Epithelial cell of proximal tubule (primary cell): ENCODE measurements at places on chromosomes 12 and 14. TPM values are rescaled to one million over a fixed set of nuclear protein-coding genes. Genes with fewer than 3 reads are reported as not detected.

DNA sequence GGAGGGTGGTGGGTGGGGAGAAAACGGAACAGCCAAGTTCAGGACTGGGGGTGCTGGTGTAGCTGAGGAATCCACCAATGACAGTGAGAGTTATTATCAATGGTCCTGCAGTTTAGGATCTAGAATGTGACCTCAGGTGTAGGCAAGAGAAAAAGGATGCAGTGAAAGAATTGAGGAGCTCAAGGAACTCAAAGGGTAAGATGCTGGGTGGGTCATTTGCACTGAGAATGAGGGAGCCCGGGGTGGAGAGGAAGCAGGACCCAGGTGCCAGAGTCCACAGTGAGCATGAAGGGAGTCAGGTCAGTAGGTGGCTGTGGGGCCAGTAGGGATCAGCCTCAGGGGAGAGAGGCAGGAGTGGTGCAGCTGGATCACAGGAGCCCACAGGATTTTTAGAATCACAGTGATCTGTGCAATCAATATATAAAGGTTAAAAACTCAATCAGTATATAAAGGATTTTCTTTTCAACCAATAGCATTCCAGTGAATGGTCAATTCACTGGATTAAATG, 3.2 kb upstream of the KRT7 start:
- no peak for DNase-seq

DNA sequence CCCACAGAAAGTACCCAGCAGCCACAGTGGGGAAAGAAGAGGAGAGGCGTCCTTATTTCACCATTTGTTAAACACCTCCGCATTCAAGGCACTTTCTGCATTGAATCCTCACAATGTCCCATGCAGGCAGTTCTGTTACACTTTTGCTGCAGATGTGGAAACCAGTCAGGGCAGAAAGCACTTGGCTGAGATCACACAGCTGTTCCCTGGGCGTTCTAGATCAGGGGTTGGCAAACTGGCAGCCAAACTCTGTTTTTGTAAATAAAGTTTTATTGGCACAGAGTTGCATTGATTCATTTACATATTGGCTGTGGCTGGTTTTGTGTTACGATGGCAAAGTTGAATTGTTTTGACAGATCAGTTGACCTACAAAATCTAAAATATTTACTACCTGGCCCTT, 20.1 kb downstream of the FOXN4 start:
- DNase-seq: no peak

GRCh38 chr12:18250313-18250916, 10.9 kb upstream of the PIK3C2G start:
- peak; percentile 16 for DNase-seq

DNA sequence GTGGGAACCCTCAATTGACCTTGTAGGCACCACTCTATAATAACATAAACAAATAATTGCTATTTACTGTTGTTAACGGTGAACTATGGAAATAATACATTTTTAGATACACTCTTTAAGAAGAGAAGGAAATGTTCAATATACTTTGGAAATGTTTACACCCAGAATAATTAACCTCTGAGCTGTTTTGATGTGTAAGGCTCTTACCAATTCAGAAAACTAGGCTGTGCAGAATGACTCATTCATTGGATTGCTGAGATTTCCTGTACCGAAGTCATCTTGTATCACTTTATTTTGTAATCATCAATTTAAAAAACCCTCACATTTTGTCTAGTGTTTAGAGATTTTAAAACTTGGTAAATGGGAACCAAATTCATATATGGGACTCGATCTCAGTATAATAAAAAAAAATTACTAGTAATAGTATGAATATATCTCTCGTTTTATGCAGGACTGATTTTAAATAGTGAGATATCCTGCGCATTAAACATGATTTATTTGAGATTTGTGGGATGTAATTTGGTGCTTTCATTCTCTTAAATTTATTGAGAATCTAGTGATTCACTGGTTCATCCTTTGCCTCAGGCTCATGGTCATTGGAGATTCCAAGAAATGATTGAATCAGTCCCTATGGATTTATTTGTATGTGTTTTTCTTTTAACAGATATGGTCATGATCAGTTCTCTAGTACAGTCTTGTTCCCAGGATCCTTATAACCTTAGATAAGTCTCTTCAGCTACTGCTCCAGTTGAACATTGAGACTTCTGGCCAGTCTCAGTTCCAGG, 3.9 kb downstream of the SAMD4A start:
- peak; percentile 64 for DNase-seq

DNA sequence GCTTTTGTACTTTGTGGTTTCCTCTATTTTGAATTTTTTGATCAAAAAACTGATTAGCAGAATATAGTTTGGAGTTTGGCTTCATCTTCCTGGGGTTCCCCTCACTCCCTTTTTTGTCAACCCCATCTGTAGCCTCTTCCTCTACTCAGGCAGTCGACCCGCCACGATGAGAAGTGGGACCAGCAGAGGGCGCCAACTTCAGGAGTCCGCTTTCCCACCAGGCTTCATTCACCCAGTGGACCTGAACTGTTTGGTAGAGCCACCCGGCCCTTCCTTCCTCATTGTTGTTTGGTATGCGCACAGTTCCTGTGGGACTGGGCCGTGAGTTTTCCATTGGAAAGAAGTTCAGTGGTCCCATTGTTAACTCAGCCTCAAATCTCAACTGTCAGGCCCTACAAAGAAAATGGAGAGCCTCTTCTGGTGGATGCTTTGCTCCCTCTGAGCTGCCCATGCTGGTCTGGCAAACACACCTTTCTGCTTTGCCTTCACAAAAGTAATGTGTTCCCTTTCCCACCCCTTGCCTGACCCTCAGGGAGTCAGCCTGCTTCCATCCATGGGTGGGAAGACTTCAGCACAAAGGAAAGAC, 21.7 kb downstream of the TMBIM6 start:
- DNase-seq: no peak

GRCh38 chr12:100767950-100768349, 26.6 kb upstream of the ANO4 start:
- no peak for DNase-seq

Gene KCNJ8
- 0.06 TPM in 1 of 2 replicates, not detected in the other for total RNA-seq

Gene TXNRD1
- total RNA-seq: 268 and 307 TPM in 2 replicates

DNA sequence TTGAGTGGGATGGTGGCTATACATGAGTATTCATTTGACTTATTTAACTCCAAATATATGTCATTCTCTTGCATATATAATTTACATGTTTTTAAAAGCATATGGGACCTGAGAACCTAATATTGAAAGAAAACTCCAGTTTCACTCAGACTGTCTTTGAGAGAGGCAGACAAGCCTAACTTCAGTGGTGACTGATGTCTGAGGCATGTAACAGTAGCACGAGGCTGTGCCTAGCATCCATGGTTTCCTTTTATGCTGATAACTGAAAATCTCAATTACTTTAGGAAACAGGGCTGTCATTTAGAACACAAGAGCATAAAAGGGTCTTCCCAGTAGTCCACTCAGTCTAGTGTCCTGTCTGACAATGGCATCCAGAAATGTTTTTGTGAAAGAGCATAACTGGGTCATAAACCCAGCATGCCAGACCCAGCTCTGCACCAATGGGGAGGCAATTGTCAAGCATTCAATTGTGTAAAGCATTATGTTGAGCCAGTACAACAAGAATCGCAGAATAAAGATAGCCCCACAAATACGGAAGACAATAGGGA, 24.3 kb downstream of the MAPK1IP1L start:
- DNase-seq: no peak

DNA sequence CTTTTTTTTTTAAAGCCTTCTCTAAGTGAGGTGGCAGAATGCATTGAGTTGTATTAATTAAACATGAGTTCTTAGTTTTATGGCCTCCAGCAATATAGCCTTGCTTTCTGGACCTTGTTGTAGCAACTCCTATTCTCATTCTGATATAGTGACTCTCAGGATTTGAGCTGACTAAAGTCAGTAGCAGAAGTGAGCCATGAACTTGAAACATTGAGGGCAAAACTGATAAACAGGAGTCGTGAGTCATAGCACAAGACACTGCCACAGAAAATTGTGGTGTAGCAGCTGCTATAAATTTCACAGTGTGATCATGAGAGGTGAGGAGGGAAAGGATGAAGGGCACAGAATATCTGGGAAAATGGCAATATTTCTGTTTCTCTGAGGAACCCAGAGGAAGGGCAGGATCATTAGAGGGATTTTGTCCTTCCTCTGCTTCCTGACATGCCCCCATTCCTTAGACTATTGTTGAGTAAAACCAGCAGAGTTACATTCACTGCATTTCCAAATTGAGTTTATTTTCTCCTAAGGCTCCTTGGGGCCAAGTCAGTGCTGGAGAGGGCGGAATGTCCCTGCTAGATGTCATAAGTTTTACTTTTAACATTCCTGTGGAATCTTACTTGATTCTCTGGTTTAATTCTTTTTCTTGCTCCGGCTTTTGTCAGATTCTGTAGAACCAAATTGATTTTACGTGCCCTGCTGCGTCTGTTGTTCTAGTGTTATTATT, 7.5 kb downstream of the KLRG1 start:
- DNase-seq: peak; percentile 9

GRCh38 chr14:74548881-74549280, 55.3 kb downstream of the ISCA2 start:
- DNase-seq: no peak

- DNase-seq: no peak
Measured at GRCh38 chr14:104267895-104268294, 129.5 kb downstream of the KIF26A start.

Gene EPS8
- 41.7 and 47.0 TPM in 2 replicates for total RNA-seq

Gene KCNH5
- not detected in 2 replicates for total RNA-seq

GRCh38 chr12:64729909-64730587, 29.2 kb downstream of the GNS start:
- DNase-seq: no peak

Gene OR8S1
- total RNA-seq: not detected in 2 replicates

GRCh38 chr14:26597071-26597588, 703 bp downstream of the NOVA1 start:
- no peak for DNase-seq

Gene ESRRB
- total RNA-seq: 0.17 TPM in 1 of 2 replicates, not detected in the other

Gene DCP1B
- total RNA-seq: 10.5 and 21.2 TPM in 2 replicates

Gene WDHD1
- total RNA-seq: 18.9 and 19.6 TPM in 2 replicates

GRCh38 chr12:109652233-109652976, 61.2 kb upstream of the FAM222A start:
- DNase-seq: no peak

GRCh38 chr14:101889366-101889765, 75.0 kb upstream of the DYNC1H1 start:
- no peak for DNase-seq

- no peak for DNase-seq
Measured at GRCh38 chr12:117380083-117380482, 18.7 kb upstream of the NOS1 start.

- no peak for DNase-seq
Measured at GRCh38 chr12:129372876-129373275, 519.6 kb downstream of the GLT1D1 start.

Gene HSP90B1
- total RNA-seq: 472 and 606 TPM in 2 replicates

DNA sequence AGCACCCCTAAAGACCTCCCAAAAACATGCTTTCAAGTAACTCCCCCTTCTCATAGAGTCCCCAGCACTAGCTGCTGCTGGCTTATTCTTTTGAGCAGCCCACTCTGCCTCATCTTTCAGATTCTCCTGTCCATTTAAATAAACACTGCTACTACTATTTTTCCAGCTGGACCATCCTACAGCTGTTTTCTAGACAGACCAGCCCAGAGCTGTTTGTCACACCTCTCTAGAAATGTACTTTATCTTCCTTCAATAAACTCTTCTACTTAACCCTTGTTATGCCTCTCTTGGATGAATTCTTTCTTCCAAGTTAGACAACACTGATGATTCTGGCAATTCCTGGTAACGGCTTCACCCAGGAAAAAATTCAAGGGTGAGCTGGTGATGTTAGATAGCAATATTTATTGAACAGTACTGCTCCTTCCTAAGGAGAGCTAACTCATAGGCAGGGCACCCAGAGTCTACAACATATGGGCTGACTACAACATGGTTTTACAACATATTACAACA, 995.7 kb downstream of the LRFN5 start:
- no peak for DNase-seq

Gene MYH6
- not detected in 2 replicates for total RNA-seq

DNA sequence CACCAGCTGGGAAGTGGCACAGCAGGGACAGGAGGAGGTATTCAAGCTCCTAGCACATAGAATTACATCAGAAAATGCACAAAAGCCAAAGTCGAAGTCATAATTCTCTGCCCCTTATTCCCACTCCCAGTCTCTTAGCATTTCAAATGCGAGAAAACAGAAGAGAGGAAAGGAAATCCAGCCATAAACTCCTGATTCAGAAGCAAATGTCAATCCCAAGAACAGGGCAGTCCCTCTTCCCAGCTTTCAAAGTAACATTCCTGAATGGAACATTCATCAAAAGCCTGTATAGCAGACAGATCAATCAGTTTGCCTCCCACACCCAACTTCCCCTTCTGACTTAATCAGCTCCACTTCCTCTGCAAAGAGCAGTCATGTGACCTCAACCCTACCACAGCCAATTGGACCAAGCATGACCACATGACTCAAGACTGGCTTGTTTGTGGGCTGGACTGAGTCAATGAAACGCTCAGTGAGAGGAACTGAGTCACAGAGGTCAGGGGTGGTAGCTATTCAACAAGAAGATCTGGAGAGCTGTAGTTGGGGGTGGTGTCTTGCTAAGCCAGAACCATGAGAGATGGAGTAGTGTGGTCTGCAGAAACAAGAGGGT, 41.4 kb upstream of the TUNAR start:
- peak; percentile 23 for DNase-seq

Gene PARP11
- 2.5 and 3.6 TPM in 2 replicates for total RNA-seq

Gene KCNA1
- not detected in 2 replicates for total RNA-seq

- DNase-seq: peak; percentile 95
Measured at GRCh38 chr12:67827820-67828383, 161.3 kb upstream of the IFNG-AS1 start.

DNA sequence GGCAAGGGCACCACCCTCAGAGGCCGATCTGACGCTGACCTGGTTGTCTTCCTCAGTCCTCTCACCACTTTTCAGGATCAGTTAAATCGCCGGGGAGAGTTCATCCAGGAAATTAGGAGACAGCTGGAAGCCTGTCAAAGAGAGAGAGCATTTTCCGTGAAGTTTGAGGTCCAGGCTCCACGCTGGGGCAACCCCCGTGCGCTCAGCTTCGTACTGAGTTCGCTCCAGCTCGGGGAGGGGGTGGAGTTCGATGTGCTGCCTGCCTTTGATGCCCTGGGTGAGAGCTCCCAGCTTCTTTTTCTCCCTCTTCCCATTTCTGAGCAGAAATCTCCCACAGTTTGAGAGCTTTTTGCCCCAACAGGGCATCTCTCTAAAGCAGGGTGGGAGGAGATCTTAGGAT, 1.8 kb downstream of the OAS1 start:
- no peak for DNase-seq

Gene RDH16
- total RNA-seq: 0.12 TPM in 1 of 2 replicates, not detected in the other

DNA sequence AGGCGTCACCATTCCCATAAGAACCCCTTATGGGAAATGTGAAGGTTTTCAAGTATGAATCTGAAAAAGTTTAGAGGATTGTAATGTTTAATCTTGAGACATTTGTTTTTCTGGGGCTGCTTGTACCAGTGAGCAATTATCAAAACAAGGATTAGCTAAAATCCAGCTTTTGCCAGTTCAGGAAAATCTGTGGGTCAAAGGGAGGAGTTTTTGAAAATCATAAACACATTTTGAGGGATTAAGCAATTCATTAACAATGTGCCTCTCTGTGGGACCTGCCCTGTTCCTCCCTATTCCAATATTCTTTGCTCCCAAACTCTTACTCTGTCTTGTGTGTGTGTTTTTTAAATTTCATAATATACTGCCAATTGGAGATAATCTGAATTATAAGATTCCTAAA, 11.7 kb upstream of the DAAM1 start:
- no peak for DNase-seq
